ENCODE measurements at places on chromosomes 5 and 9.

- no peak for DNase-seq
Measured at GRCh38 chr5:60718166-60718892, 18.4 kb upstream of the DEPDC1B start.

DNA sequence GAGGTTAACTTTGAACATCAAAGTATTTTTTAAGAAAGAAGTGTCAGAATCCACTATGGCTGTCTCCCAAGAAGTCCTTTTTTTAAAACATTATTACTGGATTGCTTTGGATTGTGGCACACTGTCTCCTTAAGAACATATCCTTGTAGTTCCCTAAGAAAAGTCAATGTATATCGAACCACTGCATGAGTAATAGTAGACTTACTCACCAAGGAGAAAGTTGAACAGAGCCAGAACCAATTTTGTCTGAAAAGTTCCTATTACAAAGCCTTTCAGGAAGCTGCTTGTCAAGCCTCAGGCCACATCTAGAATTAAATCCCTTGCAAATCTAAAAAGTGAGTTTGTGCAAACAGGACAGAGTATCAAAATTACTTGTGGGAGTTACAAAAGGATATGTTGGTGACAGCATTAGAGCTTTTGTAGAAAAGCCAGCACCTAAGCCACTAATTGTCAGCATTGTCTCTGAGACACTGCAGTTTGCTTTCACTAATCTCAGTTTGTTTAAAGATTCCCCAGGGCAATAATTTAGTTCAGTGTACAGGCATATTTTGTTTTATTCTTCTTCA lies 195.4 kb downstream of the MPDZ start:
- DNase-seq, result no peak

DNA sequence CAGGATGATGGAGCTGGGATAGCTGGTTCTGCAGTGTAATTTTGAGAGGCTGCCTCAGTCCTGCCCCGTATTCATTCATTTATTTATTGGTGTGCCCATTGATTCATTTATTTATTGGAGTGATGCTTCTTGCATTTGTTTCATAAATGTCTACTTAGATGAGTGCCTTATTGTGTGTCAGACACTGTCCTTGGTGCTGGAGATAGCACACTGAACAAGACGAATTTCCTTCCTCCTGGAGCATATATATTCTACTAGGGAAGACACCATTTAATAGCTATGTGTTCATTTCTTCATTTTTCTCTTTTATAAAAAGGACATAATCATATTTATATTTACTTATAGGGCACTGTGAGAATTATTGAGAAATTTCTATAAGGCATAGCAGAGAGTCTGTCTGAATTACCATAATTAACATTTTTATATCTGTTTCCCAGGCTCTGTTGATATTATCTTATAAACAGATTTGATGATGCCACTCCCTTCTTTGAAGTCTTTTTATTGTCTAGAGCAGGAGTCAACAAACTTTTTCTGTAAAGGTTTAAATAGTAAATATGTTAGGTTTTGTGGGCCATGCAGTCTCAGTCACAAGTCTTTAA lies 433.9 kb upstream of the ZNF608 start:
- DNase-seq, result no peak

DNA sequence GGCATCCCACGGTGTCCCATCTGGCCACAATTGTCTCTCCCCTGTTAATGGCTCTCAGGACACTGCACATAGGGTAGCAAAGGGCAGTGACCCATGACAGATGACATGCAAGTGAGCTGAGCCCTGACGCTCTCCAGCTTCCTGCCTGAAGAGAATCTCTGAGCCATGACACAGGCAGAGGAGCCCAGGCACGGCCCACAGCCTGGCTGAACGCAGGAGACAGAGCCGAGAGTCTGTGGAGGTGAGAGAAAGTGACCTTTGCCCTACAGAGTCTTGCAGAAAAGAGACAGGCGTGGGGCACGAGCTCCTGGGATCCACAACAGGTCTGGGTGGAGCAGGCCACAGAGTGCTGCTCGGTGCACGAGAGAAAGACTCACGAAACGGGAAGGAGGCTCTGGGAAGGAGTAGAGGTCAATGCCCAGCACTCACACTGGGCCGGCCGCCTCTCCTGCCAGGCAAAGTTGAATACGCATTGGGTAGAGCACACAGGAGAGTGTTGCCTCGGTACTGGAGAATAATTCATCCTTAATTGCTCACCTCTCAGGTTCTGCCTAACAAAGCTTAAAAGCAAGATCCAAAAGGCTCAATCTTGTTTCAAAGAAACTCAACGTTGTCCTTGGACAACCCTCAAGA lies 90.3 kb downstream of the MRPL36 start:
- DNase-seq, result no peak

DNA sequence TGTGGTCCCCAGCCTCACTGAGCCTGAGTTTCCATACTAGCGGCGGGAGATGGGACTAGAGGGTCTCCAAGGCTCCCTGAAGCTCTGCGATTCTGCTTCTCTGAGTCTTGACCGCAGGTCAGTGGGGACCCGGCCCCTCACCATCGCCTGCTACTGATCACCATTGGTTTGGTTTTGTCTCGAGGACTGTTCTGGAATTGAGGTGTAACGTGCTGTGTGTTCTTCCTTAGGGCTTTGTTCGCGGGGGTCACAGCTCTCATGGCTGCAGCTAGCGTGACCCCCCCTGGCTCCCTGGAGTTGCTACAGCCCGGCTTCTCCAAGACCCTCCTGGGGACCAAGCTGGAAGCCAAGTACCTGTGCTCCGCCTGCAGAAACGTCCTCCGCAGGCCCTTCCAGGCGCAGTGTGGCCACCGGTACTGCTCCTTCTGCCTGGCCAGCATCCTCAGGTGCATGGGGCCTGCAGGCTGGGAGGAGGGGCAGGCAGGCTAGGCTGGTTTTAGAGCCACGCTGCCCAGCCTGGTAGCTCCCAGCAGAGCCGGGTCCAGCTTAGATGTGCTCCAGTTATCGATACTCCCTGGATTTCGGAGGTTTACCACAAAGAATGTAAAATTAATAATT lies 12.3 kb downstream of the TRAF2 start:
- DNase-seq, result no peak

- DNase-seq, result no peak
Measured at GRCh38 chr9:10678010-10678409, 65.2 kb upstream of the PTPRD start.

DNA sequence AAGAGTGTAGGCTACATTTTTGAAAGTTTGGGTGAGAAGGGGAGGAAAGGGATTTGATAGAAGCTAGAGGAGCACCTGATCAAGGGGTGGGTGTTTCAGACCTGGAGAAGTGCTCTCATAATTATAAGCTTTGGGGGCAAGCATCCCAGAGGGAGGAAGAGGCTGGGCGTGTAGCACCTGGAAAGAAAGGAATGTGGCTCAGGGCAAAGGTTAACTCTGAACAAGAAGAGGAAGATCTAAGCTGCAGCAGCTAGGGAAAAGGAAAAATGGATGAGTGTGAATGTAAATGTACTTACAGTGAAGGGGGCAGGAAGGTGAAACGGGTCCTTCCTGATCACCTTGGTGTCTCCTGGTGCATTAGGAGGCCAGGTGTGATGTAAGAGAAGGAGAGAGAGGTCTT lies 49.8 kb upstream of the ANKRD55 start:
- DNase-seq, result no peak

DNA sequence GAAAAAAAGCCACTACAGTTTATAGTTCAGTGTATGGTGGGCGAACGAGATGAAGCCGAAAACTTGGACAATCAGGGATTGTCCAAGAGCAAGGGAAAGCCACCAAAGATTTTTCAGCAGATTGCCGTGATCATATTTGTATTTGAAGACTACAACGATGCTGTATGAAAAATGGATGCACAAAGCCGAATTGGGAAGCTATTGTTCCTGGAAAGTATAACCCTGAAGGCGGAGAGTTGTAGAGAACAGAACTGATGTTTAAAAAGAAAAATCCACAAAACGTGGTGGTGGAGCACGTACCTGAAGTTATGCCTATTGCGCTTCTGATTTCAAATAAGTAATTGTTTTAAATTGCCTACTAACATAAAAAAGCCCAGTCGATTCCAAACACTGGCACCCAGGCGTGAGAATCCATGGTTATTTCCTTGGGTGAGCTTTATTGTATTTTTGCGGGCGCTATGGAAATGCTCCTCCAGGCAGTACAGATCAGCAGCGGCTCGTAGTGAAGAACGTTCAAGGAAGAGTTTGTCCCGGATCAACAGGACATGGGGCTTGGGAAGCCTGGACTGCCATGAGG lies 772 bp upstream of the TARS1 start:
- no peak for DNase-seq

DNA sequence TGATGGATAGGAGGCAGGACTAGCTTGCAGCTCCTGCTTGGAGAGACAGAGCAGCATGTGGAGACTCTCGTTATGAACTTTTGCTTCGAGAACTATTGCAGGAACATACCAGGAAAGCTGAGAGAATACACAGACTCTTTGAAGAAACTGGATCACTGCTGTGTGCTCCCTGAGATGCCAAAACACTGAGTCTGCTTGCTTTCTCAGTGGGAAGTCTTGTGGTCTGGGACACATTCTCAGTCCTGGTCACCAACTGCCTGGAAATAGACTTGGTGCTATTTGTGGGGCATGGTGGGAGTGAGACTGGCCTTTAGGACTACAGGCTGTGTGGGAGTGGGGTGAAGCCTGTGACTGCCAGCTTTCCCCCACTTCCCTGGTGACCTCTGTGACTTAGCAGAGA lies 252.6 kb downstream of the MED10 start:
- no peak for DNase-seq

DNA sequence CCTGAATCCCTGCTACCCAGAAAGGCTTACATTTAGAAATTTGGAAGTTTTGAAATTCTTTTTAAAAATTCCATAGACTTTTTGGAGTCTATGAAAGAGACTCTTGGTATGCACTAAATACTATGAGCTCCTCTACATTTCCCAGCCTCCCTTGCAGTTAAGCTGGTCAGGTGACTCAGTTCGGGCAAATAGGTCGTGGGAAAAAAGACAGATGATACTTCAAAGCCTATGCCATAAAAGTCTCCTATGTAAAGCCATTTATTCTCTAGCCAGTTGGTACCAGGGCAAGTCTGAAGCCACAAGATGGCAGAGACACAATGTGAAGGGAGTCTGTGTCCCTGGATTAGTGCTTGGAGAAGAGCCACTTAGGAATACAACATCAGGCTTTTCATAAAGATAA lies 101.8 kb downstream of the BOD1 start:
- no peak for DNase-seq

GRCh38 chr9:76542360-76542759 lies 83.4 kb downstream of the GCNT1 start:
- DNase-seq, result no peak

GRCh38 chr5:142952229-142952628 lies 182.1 kb downstream of the ARHGAP26 start:
- no peak for DNase-seq

DNA sequence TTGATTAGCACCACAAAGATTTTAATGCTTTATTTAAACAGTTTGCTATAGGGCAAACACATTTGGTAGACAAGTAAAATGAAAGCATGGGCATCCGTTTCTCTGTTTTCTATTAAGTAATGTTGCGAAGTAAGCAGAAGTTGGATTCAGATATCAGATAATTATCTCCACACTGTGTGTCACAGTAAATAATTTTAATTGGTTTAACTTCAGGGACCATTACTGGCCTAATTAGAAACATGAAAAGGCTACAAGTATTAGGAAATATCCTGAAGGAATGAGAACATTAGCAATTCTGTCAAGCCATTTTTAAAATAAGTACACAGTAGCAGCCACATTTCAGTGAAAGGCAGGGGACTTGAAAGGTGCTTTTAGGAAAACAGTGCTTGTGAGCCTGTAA lies 975.4 kb downstream of the NR2F1-AS1 start:
- DNase-seq, result no peak

- no peak for DNase-seq
Measured at GRCh38 chr5:369151-369868, 47.8 kb downstream of the AHRR start.

- no peak for DNase-seq
Measured at GRCh38 chr5:124054564-124054963, 542.6 kb downstream of the CSNK1G3 start.

DNA sequence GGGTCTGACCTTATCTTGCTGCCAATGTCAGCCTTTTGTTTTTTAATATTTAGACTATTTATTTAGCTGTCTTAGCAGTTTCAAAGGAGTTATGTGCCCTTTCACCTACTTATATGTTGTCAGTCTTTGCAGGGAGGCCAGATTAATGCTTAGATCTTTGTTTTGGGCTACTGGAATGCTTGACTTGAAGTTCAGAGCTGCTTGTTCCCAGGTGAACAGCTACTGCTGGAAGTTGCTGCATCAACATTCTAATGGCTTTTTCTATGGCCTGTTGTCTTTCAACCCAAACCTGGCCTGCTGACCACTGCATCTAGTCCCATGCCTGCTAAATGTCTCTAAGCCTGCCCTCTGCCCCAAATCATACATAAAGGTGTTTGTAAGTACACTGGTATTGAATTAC lies 3.0 kb downstream of the SLC22A5 start:
- no peak for DNase-seq

GRCh38 chr9:136527721-136528710 lies 17.8 kb downstream of the NOTCH1 start:
- DNase-seq, result no peak

- no peak for DNase-seq
Measured at GRCh38 chr9:121500165-121500478, 478 bp upstream of the GGTA1 start.

DNA sequence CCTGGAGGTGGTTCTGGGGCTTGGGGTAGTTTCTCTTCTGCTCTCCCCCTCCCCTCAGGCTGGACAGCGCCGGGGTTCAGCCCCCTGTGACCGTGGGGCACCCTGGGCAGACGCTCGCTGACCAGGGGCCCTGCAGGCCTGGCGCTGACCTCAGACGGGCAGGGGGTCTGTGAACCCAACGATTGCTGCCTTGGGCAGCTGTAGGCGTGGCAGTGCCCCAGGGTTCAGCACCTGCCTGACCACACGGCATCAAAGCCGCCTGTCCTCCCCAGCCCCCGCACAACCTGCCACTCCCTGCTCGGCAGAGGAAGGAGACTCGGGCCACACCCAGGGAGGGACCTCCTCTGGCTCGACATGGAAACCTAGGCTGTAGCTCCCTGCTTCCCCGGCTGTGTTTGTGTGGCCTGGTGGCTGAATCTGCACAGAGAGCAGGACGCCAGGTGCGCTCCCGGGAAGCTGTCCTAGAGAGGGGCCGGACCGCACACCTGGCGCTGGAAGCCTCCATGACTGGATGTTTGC lies 12.2 kb downstream of the LCN12 start:
- no peak for DNase-seq

- no peak for DNase-seq
Measured at GRCh38 chr9:121651295-121652020, at the start of gene DAB2IP. TSS of gene DAB2IP (plus strand) at chr9:121651634. CDS start at chr9:121651776, 142 bp downstream.

DNA sequence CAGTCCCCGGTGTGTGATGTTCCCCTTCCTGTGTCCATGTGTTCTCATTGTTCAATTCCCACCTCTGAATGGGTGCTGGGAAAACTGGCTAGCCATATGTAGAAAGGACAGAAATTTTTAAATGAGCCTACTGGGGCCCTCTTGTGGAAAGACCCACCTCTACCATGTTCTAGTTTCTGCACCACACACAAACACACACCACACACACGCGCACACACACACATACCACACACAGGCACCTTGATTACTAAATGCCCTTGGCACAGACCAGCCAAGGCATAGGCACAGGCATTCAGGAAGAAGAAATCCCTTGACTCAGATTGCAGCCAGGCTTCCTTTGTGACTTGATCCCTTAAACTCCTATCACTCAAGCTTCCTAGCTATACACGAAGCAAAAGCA lies 60.5 kb downstream of the SIL1 start:
- no peak for DNase-seq

GRCh38 chr5:176743868-176744583 lies 66.3 kb upstream of the UNC5A start:
- no peak for DNase-seq
